ENCODE measurements at places on chromosomes 16 and 17. TPM values are rescaled to one million over a fixed set of nuclear protein-coding genes. Genes with fewer than 3 reads are reported as not detected.
A peak's percentile ranks its signal among the peaks of the same experiment; 100 is the strongest.

GRCh38 chr17:49337884-49338283 lies 24.2 kb downstream of the ZNF652 start:
- no peak for DNase-seq

DNA sequence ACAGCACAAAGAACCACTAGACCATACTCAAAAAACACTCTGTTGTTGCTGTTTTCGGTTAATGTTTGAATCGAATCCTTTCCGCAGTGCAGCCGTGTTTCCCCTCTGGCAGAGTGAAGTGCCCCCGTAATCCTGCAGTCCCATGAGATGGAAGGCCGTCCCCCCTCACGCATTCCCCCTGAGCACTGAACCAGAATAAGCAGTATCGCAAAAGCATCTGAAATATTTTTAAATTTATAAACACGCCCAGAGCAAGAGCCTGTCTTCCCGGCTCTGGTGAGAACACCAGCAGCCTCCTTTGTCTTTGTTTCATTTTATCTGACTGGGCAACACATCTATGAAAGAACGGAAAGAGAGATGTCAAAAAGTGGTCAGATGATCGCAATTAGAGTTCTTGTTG lies 121.0 kb upstream of the ADAMTS18 start:
- DNase-seq, result no peak

GRCh38 chr17:62927083-62927482 lies 39.0 kb upstream of the TANC2 start:
- no peak for DNase-seq

GRCh38 chr17:48543107-48543853 lies 1.6 kb downstream of the HOXB2 start:
- no peak for DNase-seq

- DNase-seq, result no peak
Measured at GRCh38 chr16:1761751-1762150, 9.6 kb downstream of the NME3 start.

- DNase-seq, result no peak
Measured at GRCh38 chr16:19419698-19420075, 2.0 kb downstream of the TMC5 start.

DNA sequence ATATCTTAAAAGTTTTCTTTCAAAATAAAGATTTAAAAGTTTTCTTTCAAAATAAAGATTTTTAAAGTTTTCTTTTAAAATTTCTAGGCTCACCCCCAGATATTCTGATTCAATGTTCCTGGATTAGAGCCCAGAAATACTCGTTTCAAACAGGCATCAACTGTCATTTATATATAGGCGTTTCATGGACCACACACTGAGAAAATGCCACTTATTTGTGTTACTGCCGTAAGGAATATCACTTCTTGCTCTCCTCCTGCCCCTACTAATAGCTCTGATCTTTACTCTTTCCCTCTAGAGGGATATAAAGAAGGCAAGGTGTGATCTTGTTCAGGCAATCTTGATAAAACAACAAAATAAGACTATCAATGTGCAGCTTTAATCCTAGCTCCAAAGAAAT lies 1324.1 kb downstream of the CDH8 start:
- DNase-seq, result no peak

GRCh38 chr17:4038076-4038475 lies 73.8 kb upstream of the ATP2A3 start:
- DNase-seq, result no peak

GRCh38 chr17:27959382-27959709 lies 66.2 kb upstream of the LYRM9 start:
- no peak for DNase-seq

GRCh38 chr16:79938575-79938974 lies 338.0 kb upstream of the MAF start:
- DNase-seq, result no peak

DNA sequence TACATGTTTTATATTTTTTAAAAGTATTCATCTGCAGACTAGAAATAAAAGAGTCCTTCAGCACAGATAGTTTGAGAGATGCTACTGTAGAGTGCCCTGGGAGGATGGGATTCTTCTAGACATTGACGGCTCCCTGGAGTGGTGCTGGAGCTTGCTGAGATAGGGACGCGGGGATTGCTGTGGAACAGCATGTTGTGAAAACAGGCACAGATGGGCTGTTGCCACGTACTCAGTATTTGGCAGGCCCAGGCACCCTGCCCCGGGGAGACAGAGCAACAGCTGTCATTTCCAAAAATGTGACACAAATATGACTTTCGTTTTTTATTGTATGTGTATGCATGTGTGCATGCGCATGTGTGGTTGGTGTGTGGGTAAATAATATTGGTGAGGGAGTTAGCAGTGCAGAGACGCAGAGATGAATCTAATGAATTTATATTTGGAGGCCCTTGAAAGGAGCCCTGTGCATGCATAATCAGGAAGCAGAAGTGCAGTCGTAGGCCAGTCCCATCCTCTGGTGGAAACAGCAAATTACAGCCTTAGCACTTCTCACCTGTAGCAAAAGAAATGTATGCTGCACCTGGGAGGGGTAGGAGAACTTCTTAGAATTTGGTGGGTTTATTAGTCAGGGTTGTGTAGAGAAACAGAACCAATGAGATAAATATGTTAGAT lies 6.2 kb upstream of the ABCA8 start:
- no peak for DNase-seq

- DNase-seq, result no peak
Measured at GRCh38 chr17:42530952-42531454, 5.0 kb upstream of the NAGLU start.

DNA sequence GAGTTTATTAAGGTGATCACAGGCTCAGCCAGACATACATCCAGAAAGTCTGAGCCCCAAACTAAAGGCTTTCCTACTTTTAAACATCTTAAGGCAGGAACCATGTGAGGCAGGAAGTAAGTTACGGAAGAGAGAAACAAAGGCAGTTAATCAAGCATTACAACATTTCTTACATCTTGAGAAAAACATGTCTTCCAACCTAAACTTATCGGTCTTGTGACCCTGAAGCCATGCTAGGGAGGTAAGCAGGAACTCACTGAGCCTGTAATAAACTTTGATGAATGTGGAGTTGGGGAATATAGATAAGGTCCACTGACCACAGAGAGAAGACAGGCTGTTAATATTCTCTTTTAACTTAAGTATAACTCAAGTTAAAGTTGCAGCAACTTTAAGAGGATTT lies 3.5 kb upstream of the ACSM3 start:
- DNase-seq, result no peak

DNA sequence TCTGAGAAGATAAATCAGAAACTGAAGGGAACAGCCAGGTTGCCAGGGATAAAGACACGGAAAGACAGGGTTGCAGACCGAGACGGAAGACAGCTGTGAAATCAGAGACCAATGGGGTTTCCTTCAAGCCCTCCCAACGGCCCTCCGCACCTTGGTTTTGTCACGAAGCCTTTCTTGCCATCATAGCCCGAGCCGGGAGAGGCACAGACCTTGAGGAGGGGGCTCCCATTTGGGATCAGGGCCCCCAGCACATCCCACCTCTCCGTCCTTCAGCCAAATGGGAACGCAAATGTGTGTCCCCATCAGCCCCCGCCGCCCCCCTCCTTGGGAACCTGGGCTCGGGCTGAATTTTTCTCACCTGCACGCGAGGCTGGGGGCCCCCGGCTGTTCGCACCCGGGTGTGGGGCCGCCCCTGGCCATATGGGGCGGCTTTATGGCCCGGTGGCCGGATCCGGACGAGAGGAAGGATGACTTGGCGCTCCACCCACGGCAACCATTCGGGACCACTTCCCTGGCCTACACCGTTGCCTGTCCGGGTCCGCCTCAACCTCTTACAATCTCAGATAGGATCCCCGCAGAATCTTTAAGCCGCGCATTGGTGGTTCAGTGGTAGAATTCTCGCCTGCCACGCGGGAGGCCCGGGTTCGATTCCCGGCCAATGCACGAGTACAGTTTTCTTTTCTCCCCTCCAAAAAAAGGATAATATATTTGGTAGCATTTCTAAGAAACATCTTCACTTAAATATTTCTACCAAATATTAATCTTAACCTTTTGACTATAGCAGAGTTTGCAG lies 1.4 kb upstream of the HES7 start:
- DNase-seq, result no peak

DNA sequence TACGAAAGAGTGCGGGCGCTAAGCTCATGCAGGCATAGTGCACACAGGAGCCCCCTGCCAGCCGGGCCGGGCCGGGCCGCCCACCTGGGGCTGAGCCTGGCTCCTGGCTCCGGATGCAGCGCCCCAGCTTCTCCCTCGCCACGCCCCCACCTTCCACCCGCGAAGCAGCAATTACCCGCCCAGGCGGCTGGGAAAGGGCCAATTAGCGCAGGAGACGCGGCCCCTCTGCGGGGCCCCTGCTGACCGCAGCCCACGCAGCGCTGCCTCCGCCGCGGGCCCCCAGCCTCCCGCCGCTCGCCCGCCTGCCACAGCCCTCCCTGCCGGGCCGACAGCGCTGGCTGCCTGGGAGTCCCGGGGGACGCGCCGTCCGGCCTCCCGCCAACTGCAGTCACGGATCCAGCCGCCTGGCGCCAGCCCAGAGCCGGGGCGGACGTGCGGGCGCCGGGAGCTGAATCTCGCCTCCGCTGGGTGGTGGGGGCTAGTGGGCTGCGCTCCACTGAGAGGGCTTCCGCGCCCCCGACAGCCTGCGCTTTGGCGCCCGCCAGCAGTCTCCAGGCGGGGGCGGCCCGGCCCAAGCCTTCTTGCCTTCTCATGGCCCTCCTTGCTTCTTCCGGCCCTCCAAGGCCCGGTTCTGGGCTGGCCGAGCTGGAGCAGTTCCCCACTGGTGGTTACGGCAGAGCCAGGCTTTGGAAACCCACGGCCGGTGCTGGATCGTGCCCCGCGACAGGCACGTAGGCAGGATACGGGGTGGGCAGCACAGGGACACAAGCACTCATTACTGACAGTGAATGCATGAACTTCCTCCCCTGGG lies 14.9 kb upstream of the CBFB start:
- DNase-seq, result no peak

GRCh38 chr16:25109643-25110042 lies 1.9 kb upstream of the LCMT1 start:
- peak; percentile 80 for DNase-seq

- no peak for DNase-seq
Measured at GRCh38 chr16:50326835-50327465, 41.8 kb downstream of the BRD7 start.

DNA sequence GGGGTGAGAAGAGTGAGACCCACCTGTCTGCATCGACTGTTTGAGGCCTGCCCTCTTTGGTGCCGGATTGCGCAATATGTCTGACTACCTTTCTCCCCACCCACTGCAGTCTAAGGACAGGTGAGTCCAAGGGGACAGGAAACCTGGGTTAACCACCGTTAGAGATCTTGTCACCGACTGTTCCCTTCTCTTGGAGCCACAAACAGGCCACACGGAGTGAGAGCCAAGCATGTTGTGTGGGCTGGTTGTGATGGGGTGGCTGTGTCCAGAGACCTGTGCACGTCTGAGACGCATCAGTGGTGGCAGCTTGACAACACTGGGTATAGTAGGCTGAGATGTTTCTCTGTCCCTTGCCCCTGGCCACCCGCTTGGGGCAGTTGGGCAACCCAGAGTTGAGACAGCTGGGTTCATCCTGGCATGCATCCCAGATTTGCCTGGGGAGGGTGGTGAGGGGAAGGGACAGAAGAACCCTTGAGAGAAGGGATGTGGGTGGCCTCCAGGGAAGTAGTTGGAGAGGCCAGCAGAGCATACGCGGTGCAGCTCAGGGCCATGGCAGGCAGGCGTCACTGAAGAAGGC lies 21.4 kb downstream of the MPRIP start:
- DNase-seq, result no peak

DNA sequence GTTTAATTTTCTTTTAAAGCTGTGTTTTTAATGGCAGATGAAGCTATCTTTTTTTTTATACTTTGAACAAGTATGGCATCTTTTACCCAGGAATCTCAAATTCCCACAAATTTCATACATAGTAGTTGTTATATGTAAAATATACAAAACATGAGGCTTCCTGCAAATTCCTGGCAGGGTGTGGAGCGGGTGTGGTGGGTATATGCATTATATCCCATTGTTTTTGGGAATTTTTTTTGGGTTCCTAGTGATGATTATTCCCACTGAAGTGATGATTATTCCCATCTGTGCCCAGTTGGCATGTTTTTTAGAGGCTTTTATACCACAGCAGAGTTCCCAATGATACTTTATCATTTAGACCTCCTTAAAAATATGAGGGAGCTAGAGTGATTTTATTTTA lies 320.4 kb downstream of the ZFHX3 start:
- DNase-seq, result no peak

GRCh38 chr16:67173323-67173722 lies 3.0 kb downstream of the NOL3 start:
- no peak for DNase-seq

GRCh38 chr17:34203018-34203638 lies 52.0 kb upstream of the CCL2 start:
- no peak for DNase-seq

DNA sequence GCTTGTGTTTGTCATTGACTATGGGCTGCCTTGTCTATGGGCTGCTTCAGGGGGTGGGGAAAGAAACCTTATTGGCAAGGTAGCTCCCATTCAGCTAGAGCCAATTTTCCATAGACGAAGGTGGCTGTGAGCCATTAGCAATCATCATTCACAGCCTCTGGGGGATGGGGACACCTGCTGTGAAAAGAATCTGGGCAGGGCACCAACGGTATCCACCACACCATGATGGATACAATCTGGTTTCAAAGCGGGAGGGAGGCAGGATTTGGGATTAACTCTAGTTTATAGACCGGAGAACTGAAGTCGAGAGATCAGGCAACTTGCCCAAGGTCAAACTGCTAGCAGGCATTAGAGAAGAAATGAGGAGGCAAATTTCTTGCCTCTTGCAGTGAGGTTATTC lies 182.3 kb downstream of the SHISA9 start:
- DNase-seq, result no peak

DNA sequence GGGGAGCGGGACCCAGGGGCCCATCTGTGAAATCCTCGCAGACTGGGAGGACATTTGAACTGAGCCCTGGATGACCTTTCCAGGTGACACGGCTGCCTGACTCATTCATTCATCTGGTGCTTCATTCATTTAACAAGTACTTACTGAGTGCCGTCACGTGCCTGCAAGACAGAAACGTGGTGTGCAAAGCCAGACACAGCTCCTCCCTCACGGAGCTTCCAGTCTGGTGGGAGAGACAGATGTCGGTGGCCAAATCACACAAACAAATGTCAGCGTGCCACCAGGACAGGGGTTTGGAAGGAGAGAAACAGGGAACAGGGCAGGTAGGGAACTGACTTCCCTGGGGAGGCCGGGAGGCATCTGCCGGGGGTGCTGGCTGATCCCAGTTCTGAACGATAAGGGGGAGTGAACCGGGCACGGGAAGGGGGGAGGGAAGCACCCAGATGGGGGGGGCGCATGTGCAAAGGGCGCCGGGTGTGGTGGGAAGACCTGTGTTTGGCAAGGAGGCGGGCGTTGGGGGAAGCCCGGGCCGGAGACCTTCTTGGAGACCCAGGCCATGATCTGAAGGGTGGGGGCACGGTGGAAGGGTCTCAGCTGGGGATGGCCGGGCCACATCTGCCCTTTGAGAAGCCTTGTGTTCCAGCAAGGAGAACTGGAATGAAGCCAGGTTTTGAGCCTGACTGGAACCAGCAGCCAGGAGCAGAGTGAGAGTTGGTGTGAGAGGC lies 93.6 kb upstream of the CIBAR2 start:
- no peak for DNase-seq

The SLC22A31 gene
- 0.18 TPM for total RNA-seq

The CD300E gene
- not detected for total RNA-seq

The SDR42E1 gene
- 0.40 TPM for total RNA-seq

The BEAN1 gene
- total RNA-seq, result 0.26 TPM

The C17orf67 gene
- total RNA-seq, result 1.4 TPM

The PRDM7 gene
- total RNA-seq, result not detected

The OTOP2 gene
- total RNA-seq, result not detected

The SLC6A4 gene
- total RNA-seq, result 0.07 TPM

The SMARCD2 gene
- total RNA-seq, result 71.5 TPM

The CAVIN1 gene
- total RNA-seq, result 817 TPM

The CDH1 gene
- total RNA-seq, result under 0.01 TPM

Data from pulmonary artery endothelial cell (primary cell).